ENCODE measurements at places on chromosomes 5 and 9. TPM values are rescaled to one million over a fixed set of nuclear protein-coding genes. Genes with fewer than 3 reads are reported as not detected.

The SLC6A3 gene
- total RNA-seq, result not detected

The GLRA1 gene
- total RNA-seq, result not detected

The OBP2B gene
- total RNA-seq, result not detected

The SLC25A2 gene
- total RNA-seq, result 0.69 TPM

The TOR4A gene
- 2.0 TPM for total RNA-seq

The UBAP2 gene
- total RNA-seq, result 51.0 TPM

The TCERG1 gene
- total RNA-seq, result 145 TPM

The PCDHA1 gene
- total RNA-seq, result 0.21 TPM

The TEX48 gene
- not detected for total RNA-seq

The PCDHB7 gene
- total RNA-seq, result 3.2 TPM

The PDCD1LG2 gene
- total RNA-seq, result 0.95 TPM

The ACTBL2 gene
- total RNA-seq, result not detected

The FOXD4L3 gene
- total RNA-seq, result not detected

The LOX gene
- 158 TPM for total RNA-seq

The IL33 gene
- total RNA-seq, result 123 TPM

The PCDHA6 gene
- 0.95 TPM for total RNA-seq

The KCNIP1 gene
- 3.0 TPM for total RNA-seq

The C8G gene
- 1.0 TPM for total RNA-seq

The WDR55 gene
- total RNA-seq, result 12.7 TPM

The INSL6 gene
- not detected for total RNA-seq

The CATSPER3 gene
- total RNA-seq, result not detected

The PCDHGB7 gene
- total RNA-seq, result 10.4 TPM

The PCDHA11 gene
- total RNA-seq, result 1.6 TPM

The CCDC112 gene
- 11.3 TPM for total RNA-seq

The TMED9 gene
- total RNA-seq, result 50.9 TPM

The RGS14 gene
- 4.7 TPM for total RNA-seq

The GLDC gene
- 0.74 TPM for total RNA-seq

The PIGO gene
- 8.6 TPM for total RNA-seq

The S100Z gene
- 0.32 TPM for total RNA-seq

The ANAPC2 gene
- total RNA-seq, result 18.6 TPM

The CNTNAP3B gene
- 50.2 TPM for total RNA-seq

The NMUR2 gene
- not detected for total RNA-seq
